Activated CD8-positive, alpha-beta memory T cell treated with anti-CD3 and anti-CD28 coated beads, Interleukin-2, amount 50 U/mL, for 48 hours (primary cell): ENCODE measurements at places on chromosomes 3 and 15.

DNA sequence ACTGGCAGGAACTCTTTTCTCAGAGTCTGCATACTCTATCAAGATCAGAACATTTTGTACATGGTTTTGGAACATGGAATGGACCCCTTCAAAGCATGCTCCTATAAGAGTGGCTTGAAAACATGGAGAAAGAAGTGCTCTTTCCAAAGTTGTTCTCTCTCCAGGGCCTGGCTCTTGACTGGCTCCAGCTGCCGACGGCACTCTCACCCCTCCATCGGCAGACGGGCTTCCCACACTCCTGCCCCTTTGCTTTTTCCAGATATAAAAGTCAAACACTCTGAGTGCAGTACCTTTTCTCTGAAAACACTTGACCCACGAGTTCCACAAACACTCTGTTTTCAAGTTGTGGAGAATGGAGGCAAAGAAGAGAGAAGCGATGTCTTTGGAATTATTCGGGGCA lies 72.5 kb upstream of the ONECUT1 start:
- no peak for DNase-seq

DNA sequence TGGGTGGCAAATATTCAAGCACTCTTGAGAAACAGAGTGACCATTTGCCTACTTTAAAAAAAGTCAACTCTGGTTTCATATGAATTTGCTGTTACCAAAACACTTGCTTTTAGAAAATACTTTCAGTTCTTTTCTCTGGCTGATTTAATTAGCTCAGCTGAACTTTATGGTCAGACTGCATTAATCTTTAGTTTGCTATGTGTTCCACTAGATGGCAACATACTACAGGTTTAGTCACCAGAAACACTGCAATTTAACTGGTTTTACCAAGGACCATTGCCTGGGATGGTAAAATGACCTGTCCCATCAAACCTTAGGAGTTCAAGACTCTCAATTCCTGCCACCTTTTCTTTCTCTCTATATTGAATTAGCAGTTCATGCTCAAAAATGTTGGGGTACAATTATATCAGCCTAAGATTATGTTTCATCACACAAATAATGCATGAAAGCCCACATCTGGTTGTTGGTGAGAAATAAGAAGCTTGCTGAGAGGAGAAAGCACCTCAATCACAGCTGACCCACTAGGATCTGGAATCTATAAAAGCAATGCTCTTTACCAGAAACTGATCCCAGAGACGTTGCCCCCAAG lies 14.2 kb downstream of the EIF4E3 start:
- no peak for DNase-seq

DNA sequence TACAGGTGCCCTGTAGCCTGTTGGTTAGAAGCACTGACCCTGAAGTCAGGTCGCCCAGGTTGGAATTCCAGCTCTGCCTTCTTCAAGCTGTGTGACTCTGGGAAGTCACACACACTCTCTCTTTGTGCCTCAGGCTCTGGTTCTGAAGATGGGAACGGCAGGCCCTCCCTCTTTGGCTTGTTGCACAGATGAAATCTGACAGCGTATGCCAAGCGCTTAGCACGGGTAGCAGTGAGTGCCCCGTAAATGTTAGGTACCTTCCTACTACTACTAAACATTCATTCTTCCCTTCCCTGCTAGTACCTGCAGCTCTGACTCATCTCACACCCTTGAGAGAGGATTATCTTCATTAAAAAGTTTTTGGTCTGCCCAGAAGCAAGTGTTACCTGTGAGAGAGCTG lies 139.0 kb downstream of the PGPEP1L start:
- no peak for DNase-seq

DNA sequence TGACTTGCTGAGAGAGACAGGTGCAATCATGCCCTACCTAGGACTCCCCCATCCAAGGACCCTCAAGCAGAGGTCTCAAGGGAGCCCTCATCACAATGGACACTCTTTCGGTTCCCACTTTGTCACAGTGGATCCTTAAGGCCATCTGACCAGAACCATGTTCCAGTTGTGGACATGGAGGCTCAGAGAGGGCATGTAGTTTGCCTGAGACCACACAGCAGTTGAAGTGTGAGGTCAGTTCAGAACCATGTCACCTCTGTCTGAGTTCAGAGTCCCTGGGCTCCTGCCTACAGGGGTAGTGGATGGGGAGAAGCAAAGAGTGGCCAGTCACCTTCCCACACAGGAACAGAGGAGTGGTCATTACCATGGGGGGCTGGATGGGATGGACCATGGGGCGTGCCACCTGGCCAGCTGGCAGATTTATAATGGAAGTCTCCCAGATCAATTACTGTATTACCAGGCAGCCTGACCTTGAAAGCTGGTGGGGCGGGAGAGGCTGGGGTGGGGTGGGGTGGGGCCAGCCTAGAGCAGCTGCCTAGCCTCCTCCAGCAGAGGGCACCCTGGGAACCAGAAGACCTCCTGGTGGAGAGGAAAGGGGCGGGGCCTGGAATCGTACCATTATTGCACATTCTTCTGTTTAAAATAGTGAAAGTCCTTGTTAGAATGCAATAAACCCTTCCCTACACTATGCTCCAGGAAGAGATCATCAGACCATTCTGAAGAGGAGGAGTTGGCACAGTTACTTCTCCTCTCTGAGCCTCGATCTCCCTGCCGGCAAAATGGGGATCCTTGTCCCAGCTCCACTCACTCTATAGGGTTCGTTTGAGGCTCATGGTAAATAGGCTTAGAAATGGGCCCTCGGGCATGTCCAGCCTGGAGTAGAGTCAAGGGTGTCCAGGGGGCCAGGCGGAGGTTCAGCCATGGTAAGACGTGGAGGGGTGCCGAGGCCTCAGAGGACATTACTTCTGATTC lies 26.9 kb upstream of the LINGO1 start:
- DNase-seq, result peak; percentile 68

- DNase-seq, result no peak
Measured at GRCh38 chr3:193897288-193897687, 238.7 kb upstream of the HES1 start.

- no peak for DNase-seq
Measured at GRCh38 chr3:62605413-62606068, 232.2 kb upstream of the FEZF2 start.

GRCh38 chr15:99683000-99683670 lies 50.1 kb downstream of the LYSMD4 start:
- no peak for DNase-seq

DNA sequence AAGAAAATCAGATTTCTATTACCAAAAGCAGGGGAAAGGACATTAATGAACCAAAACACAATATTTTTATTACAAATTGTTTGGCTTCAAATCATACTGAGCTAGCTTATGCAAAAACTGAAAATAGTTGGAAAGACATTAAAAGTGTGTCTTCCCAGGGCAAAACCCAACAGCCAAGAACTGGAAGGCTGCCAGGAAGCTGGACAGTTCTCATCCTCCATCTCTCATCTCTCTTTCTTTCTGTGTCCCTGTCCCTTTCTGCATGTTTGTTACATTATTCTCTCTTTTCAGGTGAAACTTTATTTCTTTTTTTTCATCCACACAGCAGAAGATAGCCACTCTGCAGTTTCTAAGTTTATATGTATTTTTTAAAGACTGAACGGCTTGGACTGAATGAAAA lies 41.1 kb upstream of the SNTN start:
- no peak for DNase-seq

DNA sequence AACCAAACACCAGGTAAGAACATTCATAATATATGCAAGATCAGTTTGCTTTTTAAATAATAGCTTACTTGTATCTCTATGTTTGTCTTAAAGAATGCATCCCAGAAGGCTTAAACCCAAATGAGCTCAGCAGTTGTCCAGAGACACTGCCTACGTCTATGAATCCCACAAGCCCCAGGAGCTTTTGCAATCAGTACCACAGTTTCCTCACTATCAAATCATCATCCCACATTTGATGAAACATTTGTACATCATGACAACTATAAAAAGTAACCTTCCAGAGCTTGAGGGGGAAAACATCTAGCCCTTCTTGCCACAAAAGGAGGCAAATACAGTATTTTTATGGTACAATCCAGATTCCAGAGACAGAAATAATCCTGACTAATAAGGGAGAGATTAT lies 63.7 kb downstream of the ATP8B4 start:
- no peak for DNase-seq

GRCh38 chr15:92011611-92012367 lies 158.3 kb downstream of the SLCO3A1 start:
- peak; percentile 59 for DNase-seq

DNA sequence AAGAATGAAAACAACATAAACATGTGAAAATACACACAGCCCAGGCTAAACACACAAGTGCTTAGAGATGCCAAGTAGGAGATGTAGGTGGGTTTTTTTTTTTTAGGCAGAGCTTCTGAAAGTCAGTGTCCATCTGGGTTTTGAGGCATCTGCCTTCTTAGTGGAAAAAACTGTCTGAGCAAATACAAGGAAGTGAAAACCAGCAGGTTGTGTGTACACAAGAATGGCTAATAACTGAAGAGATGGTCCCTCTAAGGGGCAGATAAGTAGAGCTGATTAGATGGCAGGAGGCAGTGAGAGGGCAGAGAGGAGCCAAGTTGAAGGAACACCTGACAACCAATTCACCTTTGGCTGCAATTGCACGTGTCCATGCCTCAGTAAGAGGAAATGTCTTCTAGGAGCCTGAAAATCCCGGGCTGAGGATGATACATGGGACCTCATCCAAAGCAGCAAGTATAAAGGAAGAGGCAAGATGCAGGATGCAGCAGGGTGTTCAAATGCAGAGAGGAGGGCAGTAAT lies 34.9 kb downstream of the CYP19A1 start:
- no peak for DNase-seq

- DNase-seq, result no peak
Measured at GRCh38 chr15:75353604-75354003, 6.8 kb downstream of the NEIL1 start.

- DNase-seq, result no peak
Measured at GRCh38 chr3:158846803-158847451, 45.1 kb downstream of the MFSD1 start.

DNA sequence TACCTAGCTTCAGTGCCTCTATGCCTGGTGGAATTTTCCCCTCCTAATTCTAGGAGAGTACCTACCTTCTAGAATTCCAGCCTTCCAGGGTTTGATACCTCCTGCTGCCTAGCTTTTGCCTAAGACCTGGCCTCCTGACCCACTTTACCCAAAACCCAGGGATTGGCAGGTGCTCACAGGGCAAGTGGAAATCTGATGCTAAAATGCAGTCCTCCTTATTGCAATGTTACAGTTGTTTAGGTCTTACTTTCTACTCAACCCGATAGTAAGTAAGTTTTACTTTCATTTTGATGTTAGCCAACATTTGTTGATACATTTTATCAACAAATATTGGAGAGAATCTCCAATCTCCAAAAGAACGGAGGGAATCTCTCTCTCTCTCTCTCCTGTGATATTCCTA lies 275.9 kb downstream of the DOCK3 start:
- no peak for DNase-seq

GRCh38 chr3:119098619-119099222 lies 47.2 kb upstream of the TEX55 start:
- no peak for DNase-seq

DNA sequence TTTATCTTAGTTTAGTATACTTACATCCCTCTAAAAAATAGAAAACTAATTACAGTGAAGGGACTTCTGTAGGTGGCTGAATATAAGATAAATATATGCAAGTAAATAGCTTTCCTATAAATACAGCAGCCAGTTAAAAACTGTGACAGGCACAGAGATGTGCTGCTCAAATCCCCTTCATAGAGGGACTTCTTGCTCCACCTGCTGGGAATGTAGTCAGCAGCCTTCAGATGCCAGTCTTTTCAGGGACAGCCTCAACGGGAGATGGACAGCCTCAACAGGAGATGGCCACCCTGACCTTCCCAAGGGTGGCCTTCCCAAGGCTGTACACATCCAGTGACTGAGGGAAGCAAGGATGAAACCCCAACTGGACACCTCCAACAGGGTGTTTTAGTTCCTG lies 15.7 kb upstream of the PRR23E start:
- DNase-seq, result no peak

- no peak for DNase-seq
Measured at GRCh38 chr3:71102111-71102983, 481.2 kb downstream of the FOXP1 start.

DNA sequence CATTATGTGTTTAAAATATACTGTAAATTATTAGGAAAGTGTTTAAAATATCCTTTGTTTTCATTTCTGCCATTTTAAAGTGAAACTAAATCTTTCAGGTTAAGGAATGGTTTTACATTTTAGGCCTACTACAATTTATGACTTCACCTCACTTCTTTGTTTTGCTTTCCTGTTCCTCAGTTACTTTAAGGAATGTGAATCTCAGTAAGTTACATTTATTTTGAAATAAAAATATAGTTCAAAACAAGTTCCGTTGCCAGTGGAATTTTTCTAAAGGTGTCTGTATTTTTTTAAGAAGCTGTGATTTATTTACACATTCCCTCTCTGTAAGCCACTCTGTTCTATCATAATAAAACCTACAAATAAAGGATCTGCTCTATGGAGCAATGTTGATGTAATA lies 630.9 kb upstream of the AGTR1 start:
- no peak for DNase-seq

DNA sequence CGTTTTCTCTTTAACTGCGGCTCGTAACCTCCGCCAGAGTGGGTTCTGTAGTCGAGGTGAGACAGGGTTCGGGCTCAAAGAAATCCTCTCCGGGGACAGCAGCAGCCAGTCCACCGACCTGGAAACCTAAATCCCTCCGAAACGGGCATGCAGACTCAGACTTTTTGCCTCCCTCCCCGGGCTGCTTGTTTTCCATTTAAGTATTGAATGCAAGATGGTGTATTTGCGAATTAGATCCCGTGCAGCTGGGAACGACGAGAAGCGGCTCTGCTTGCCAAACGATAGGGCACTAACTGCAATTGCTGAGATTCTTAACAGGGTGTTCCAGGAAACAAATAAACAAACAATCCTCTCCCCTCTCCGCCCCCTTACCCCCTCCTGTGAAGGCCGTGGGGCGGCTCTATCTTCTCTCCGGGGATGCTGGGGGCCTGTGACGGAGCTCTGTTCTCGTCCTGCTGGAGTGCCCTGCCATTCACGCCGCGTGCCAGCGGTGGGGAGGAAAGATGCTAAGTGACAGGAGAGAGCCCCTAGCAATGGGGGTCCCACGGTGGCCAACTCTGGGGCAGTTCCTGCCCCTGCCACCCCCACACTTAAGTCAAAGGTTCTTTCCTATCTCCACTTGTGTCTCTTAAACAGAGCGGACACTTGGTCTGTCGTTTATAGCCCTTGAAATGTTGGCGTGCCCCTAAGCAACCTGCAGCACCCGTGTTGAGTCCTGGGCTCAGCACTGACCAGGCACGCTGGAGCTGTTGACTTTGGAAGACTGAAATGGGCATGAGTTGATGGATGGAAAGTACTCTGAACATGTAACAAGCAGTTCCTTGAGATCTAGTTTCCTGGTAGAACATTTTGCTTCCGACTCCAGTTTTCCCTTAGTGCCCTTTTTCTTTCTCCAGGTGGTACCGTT lies 1.3 kb upstream of the ETV5 start:
- DNase-seq, result no peak

- no peak for DNase-seq
Measured at GRCh38 chr3:152671446-152672319, 163.2 kb upstream of the P2RY1 start.

- no peak for DNase-seq
Measured at GRCh38 chr3:57546616-57547015, 2.5 kb upstream of the DNAH12 start.

GRCh38 chr3:106092792-106093191 lies 224.0 kb upstream of the CBLB start:
- no peak for DNase-seq

- no peak for DNase-seq
Measured at GRCh38 chr3:151864423-151865101, 8.9 kb upstream of the SUCNR1 start.

- DNase-seq, result no peak
Measured at GRCh38 chr15:75140080-75140879, 61.4 kb upstream of the C15orf39 start.

- DNase-seq, result no peak
Measured at GRCh38 chr15:63369781-63370180, 11.9 kb downstream of the CA12 start.

GRCh38 chr3:10522646-10523303 lies 17.4 kb upstream of the ATP2B2 start:
- peak; percentile 18 for DNase-seq
